ENCODE measurements at places on chromosomes 3 and 15.

DNA sequence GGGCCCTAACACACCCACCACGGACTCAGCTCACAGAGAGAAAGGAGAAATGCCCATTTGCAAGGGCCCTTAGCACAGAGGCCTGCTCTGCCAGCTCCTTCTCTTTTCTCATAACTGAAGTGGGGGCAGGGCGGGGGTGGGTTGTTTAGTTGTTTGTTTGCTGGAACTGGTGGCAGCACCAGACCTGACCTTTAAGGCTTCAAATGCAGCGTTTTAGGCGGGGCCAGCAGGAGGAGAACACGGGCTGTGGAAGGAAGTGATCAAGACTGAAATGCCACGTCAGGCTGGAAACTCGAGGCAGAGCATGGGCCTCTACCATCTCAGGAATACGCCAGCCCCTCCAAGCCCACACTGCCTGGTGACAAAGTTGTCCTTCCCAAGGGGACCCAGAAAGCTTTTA, 9.3 kb downstream of the CACNA2D2 start:
- DNase-seq = no peak

GRCh38 chr3:30657914-30658313, 51.5 kb downstream of the TGFBR2 start:
- no peak for DNase-seq

- no peak for DNase-seq
These were observed 509.1 kb downstream of the SHQ1 start for GRCh38 chr3:72338942-72339669.

DNA sequence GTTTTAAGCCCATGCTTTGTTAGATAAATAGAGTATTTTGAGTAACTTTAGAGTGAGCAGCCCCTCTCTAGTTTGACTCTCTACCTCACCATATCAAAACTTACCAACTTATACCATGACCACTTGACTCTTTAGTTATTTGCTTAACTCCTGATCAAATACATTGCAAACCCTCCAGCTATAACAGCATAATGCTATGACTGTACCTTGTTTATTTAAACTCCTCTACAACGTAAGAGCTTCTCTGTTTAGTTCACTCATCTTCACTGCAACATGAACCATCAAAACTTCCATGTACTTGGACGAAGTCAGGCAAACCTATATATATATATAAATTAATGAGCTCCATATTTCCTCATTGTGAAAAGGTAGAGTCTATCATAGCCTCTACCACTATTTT, 218.2 kb downstream of the DPH6 start:
- no peak for DNase-seq

All from chondrocyte (in vitro differentiated cells).